ENCODE measurements at places on chromosomes 13 and 19.

GRCh38 chr13:40211586-40211968 lies 454.9 kb downstream of the FOXO1 start:
- no peak for DNase-seq

DNA sequence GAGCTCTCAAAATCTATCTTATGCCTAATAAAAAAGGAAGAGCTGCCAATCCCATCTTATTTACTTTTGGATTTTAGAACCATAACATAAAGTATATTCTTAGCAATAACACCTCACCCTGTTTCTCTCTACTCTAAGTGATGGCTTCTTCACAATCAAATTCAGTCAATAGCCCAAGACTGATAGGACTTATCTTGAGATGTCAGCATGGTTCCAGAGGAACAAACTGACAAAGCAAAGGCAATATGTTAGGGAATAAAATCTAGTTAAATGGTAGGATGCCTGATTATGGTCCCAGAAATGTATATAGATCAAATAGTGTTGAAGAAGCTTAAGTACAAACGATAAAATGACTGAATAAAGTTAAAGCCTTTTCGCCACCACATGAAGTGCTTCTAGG lies 36.3 kb downstream of the DACH1 start:
- no peak for DNase-seq

GRCh38 chr13:49417161-49417560 lies 26.7 kb downstream of the CAB39L start:
- no peak for DNase-seq

- DNase-seq, result peak; percentile 47
Measured at GRCh38 chr13:32881777-32882145, 134.5 kb upstream of the KL start.

- no peak for DNase-seq
Measured at GRCh38 chr13:56424246-56424645, 716.5 kb upstream of the PRR20A start.

Data from SHP77 (cell line).